Activated gamma-delta T cell (primary cell): ENCODE measurements at places on chromosomes 6 and 20.
A peak's percentile ranks its signal among the peaks of the same experiment; 100 is the strongest.

GRCh38 chr6:1945235-1945832, 300.1 kb downstream of the GMDS start:
- no peak for DNase-seq

GRCh38 chr6:22146931-22147701, 149.7 kb downstream of the PRL start:
- no peak for DNase-seq

GRCh38 chr20:51450221-51450712, 92.3 kb downstream of the NFATC2 start:
- DNase-seq, result no peak

- DNase-seq, result no peak
Measured at GRCh38 chr6:30743099-30744053, 889 bp upstream of the FLOT1 start.

DNA sequence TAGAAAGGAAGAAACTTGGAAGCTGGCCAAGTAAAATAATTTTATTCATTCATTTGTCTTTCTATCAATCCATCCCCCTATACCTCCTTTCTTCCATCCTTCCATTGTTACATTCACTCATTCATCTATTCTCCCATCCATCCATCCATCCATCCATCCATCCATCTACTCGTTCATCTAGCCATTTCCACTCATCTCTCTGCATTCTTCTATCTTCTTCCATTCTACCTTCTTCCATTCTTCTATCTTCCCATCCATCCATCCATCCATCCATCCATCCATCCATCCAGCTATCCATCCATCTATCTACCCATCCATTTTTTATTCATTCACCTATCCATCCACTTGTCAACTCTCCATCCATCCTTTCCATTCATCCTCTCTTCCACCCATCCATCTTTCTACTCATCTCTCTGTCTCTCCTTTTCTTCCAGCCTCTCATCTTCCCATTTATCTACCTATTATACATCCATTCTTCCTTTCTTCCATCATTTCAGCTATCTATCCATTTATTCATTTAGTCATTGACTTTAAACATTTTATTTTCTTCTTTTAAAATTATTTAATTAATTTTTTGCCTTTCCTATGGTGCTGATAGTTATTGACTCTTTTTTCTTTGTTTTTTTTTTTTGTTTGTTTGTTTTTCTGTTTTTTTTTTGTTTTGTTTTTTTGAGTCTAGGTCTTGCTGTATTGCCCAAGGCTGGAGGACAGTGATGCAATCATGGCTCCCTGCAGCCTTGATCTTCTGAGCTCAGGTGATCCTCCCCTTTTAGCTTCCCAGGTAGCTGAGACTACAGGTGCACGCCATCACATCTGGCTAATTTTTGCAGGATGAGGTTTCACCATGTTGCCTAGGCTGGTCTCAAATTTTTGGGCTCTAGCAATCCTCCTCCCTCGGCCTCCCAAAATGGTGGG, 53.1 kb upstream of the ZNFX1 start:
- DNase-seq, result no peak

DNA sequence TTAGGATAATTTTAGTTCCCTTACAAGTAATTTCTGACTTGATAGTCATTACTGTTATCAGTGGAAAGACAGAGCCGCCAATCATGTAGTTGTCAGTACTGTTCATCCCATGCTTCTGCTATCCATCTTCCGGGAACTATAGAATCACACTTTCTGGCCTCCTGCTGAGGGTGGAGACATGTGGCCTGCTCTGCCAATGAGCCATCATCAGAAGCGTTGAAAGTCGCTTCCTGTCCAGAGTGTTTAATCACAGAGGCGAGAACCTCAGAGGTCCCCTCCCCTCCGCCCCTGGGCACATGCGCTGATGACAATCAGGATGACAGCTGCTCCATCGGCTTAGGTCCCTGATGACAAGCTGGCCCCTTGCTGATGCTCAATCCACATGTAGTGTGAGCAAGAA, 3.0 kb downstream of the DDO start:
- no peak for DNase-seq

GRCh38 chr20:3655131-3655405, 8.1 kb downstream of the GFRA4 start:
- DNase-seq, result no peak

DNA sequence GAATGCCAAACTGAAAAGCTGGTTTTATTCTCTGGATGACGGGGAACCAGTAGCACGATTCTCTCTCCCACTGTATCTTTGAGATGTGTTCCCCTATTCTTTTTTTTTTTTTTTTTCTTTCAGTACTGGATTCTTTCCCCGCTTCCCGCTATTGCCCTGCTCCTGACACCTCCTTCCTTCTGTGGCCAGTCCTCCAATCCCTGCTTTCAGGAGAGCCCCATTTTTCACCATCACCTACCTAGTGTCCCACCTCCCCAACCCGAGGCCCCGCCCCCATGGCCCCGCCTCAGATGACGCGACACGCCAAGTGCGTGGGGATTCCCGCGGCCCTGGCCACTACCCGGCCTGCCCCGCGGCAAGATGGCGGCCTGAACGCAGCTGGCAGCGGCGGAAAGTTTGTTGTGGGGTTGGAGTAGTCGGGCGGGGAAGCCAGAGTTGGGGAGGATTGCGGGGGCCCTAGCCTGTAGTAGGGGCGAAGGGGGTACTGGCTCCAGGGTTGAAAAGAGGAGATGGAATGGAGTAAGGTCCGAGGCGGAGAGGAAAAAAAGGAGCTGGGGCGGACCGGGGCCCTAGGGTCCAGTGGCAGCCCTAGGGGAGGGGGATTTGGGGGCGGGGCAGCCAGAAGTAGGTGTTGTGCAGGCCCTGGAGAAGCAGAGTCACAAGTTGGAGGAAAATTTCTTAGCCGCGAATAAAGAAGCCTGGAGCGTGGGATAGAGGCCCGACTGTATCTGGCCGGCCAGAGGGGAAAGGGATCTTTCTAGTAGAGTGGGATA, at the start of gene TJAP1:
Gene TJAP1, plus strand, starts transcription at position 336 of the 773 bp plus-strand sequence. CDS start 21,432 bp downstream, outside the sequence.
- DNase-seq, result peak; percentile 91

GRCh38 chr6:18328070-18328469, 59.1 kb upstream of the RNF144B start:
- DNase-seq, result no peak

DNA sequence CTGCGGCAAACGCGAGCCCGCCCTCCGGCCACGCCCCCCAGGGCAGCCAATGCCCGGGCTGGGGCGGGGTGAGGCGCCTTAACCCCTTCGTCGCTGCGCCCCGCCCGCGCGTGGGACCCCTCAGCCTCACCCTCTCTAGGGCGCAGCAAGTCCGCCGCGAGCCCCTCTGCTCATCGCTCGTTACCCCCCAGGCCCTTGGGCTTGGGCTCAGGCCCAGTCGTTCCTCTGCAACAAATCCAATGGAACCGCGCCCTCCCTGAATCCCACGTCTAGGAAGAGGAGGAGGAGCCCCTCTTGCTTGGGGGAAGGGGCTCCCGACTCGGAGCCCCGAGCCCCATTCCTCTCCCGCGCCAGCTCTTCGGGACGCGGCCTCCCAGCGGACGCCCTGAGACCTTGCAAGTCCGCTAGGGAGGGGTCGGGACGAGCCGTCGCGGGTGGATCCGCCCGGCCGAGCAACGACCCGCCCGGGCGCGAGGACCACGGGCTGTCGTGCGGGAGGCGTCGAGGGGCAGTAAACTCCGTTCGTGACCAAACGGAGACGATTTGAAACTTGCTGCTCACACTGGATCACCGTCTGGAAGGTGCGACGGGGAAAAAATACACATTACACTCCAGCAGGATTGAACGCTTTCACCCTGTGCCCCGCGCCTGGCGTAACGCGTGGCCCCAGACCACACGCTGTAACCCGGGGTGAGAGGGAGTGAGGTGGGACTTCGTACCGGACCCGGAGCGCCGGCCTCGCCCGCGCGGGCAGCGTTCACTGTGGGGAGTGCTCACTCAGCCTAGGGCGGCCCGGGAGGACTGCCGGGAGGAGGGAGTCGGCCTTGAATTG, 477 bp upstream of the LZTS3 start:
- peak; percentile 76 for DNase-seq

- DNase-seq, result no peak
Measured at GRCh38 chr6:89886378-89887120, 7.7 kb upstream of the GJA10 start.

GRCh38 chr6:83948851-83949250, 84.7 kb upstream of the MRAP2 start:
- no peak for DNase-seq

GRCh38 chr20:11372876-11373790, 544.6 kb upstream of the BTBD3 start:
- no peak for DNase-seq

GRCh38 chr6:34276881-34277762, 28.3 kb upstream of the SMIM29 start:
- no peak for DNase-seq

DNA sequence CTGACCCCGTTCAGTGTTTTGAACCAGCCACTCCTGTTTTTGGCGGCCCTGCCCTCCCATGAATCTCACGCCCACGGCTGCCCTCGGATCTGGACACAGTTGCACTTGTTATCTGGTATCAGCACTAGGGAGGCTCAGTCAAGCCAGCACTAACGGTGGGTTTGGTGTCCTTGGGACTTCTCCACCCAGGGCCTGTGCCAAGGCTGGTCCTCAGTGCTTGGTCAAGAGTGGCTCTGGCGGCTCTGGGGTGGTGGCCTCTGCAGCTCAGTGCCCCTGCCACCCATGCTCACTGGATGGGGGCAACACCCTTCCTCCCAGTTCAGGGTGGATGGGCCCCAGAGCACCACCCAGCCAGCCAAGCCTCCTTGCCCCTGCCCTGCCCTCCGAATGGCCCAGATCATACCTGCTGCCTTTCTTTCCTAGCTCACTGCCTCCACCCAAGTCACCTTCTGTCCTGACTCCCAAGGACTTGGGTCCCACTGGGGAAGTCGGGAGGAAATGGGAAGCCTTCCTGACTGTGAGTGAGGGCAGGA, 54.7 kb downstream of the SSR1 start:
- no peak for DNase-seq

DNA sequence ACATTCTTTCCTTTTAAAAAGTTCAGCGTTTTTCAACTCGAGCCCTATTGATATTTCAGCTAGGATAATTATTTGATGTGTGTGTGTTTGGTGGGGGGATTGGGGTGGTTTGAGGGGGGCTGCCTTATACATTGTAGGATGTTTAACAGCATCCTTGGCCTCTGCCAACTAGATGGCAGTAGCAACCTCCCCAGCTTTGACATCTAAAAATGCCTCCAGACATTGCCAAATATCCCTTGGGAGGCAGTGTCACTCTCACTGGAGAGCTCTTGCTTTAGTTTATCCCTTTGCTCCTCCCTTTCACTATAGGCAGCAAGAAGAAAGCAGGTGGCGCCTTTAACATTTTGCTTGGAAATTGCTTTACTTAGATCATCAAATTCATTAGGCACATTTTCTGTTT, 14.6 kb upstream of the TP53TG5 start:
- DNase-seq, result no peak

GRCh38 chr20:46307139-46307998, 929 bp downstream of the CDH22 start:
- peak; percentile 32 for DNase-seq

- DNase-seq, result no peak
Measured at GRCh38 chr6:82750556-82750955, 315.1 kb downstream of the UBE3D start.

- DNase-seq, result no peak
Measured at GRCh38 chr20:14918976-14919375, 581.6 kb upstream of the FLRT3 start.

DNA sequence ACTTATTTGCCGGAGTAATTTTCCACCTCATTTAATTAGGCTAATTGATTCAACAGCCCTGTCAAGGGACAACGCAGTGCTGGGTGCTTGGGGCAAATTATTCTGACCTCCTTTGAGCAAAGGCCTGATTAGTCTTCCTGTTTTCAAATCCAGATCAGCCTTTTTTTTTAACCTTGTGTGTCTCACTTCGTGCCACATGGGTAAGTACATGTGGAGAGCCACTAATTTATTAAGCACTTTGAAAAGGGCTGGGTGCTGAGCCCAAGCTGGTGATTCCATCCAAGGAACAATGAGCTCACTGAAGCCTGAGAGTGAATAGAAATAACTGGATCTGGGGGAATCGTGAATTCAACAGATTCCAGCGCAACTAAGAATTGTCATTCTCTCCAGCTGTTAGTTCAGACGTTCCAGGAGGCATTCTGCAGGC, 229.3 kb downstream of the CLIC5 start:
- no peak for DNase-seq

- DNase-seq, result no peak
Measured at GRCh38 chr6:145547594-145548335, 187.6 kb downstream of the EPM2A start.

GRCh38 chr6:52557389-52558265, 19.2 kb downstream of the TRAM2 start:
- DNase-seq, result no peak

- no peak for DNase-seq
Measured at GRCh38 chr20:54566031-54566688, 90.8 kb downstream of the DOK5 start.

DNA sequence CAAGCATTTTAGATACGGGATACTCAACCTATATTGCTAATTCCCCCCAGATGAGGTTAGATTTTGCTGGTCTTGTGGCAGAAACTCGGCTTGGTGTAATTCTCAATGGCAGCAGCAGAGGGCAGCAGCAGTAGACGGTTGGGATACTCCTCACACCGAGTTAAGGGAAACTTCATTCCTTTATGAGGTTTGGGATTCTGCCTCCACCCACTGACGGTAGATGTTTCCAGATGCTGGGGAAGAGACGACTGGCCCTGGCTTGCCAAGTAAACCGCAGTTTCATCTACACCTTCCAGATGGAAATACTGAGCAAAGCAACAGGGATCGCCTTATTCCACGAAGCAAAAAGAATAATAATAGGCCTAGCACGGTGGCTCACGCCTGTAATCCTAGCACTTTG, 8.2 kb upstream of the TBC1D7 start:
- no peak for DNase-seq

- no peak for DNase-seq
Measured at GRCh38 chr20:21046413-21047070, 59.6 kb downstream of the LINC00237 start.

- no peak for DNase-seq
Measured at GRCh38 chr6:33164665-33165373, 27.4 kb downstream of the COL11A2 start.

- no peak for DNase-seq
Measured at GRCh38 chr6:156752666-156753301, 24.4 kb upstream of the ARID1B start.

- no peak for DNase-seq
Measured at GRCh38 chr6:38637756-38638155, 2.0 kb downstream of the BTBD9 start.

DNA sequence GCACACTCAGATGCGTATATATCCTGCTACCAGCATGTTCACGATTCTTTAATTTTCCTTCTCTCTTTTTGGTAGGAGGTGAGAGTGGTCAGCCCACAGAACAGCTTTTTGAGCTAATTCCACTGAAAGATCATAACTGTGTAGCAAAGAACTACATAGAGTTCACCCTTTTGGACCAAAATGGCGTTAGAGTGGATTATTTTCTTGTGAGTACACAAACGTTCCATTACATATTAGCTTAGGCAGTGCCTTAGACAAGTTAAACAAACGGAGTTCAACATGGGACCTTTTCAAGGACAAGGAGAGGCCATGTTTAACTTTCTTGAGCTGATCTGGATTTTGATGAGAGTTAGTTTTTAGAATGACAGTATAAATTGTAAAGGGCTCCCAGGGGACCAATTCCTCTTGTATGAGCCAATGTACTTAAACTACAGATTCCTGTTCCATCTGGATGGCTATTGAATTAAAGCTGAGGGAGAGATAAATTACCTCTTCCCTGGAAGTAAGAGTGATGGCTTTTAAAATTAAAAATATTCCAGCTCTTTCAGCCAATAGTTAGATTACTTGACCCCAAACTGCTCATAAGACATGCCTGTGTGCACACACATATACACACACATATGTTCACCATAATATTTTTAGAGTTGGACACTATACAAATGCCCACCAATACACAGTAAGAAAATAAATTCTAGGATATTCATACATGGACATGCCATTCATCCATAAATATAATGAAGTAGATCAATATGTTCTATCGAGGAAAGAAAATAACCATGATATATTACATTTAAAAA, 25.6 kb upstream of the ARMH2 start:
- DNase-seq, result no peak
